T follicular helper cell (primary cell): ENCODE measurements at places on chromosomes 7 and 10.

DNA sequence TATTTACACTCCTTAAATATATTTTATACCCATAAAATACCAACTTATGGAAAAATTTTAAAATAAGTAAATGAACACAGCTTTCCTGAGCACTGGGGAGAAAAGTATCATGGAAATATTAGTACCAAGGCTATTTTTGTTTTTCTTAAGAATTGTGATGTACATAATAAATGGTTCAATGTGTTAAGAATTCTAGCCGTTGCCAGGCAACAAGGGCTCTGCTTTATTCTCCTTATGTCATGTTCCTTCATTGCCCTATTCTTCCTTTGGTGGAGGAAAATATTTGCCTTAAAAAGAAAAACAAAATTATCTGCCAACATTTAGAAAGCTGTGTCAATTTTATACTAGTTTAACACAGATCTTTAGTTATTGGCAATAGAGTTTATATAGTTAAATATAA is 2.6 kb upstream of the ZPBP start:
- no peak for DNase-seq

DNA sequence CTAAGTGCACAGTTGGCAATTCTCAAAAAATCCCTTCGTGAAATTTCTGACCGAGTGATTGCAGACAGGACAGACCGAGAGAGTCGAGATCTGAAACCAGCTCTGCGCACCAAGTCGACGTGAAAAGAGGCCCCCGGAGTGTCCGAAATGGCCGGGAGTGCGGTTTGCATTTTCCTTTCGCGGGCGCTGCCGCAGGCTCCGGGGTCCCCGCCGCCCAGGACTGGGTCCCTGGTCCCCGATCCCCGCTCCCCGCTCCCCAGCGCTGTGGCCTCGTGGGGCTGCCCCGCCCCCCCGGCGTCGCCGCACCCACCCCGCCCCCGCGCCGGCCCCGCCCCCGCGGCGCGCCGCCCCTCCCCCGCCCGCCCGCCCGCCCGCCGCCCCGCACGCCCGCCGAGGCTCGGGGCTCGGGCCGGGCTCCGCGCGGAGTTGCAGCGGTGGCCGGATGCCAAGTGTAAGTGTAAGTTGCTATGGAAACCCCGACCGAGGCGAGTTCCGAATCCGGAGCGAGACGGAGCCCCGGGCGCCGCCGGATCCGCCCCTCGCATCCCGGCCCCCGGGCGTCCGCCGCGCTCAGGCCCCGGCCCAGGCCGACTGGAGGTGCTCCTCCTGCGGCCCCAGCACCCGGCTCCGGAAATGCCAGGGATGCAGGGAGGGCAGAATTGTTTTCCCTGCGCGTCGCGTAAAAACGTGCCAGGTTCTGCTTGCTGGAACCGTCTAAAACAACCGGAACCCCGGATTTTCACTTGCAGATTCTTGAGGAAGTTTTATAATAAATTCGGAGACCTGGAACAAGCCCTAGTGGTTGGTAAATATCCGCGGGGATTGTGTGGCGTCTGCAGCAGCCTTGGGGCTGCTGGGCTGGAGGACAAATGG is 4.6 kb downstream of the BMI1 start:
- peak; percentile 71 for DNase-seq

- DNase-seq = no peak
Measured at GRCh38 chr7:134630893-134631292, 15.8 kb upstream of the BPGM start.

GRCh38 chr7:229184-229964 is 37.0 kb downstream of the FAM20C start:
- DNase-seq = no peak

DNA sequence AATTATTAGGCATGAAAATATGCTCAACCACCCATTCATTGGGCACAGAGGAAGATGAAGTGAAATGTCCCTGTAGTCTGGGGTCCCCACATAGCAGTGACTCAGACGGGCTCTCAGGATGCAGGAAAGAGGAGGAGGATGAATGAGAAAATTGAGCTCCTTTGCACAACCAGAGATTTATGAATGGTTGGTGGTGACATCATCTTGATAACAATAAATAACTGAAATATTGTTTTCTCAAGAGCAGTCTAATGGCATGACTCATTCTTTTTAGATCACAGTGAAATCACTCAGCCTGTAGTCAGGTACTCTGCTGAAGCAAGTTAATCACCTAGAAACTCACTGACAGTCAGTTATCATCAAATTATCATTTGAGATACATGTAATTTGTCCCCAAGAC is 254.1 kb downstream of the RELN start:
- no peak for DNase-seq

DNA sequence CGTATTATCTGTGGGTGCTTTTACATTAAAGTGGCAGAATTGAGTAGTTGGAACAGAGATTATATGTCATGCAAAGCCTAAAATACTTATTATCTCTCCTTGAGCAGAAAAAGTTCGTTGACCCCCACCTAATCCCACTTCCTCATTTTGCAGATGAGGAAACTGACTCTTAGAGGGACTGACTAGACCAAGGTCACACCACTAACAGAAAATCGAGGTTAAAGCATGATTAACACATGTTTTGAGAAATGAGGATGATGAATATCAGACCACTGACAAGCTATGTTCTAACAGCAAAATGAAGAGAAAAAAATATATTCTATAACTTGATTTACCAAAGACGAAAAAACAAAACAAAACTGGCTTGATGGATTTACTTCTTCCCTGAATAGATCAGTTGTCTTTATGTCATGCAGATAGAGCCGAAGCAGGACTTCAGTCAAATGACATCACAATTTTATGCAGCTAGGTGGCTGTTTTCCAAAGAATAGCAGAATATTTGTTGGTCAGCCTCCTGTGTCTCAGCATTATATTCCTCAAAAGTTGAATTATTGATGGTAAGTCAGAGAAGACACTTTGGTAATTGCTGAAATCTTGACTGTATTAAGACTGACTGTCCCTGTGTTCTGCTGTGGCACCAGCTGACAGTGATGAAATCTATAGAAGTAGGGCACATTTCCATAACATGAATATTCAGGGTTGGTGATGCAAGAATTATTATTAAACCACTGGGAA is 24.2 kb upstream of the SMIM30 start:
- DNase-seq = no peak
